ENCODE measurements at places on chromosomes 6 and 20.

GRCh38 chr6:151370509-151371078, 20.8 kb downstream of the ZBTB2 start:
- no peak for DNase-seq

DNA sequence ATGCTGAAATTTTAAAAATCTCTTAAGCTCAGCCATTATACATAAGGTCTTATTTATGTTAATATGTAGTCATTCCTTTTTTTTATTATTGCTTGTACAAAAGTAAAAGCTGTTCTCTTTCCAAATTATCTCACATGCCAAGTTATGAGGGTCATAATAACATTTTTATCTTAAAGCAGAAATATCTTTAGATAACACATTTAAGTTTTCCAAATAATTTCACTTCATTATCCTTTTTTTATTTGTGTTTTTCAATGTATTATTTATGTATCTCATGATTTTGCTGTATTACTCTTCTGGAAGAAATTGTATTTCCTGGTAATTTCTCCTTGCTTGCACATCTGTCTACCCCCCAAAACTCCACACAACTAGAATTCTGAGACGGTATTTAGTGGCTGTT, 461.1 kb upstream of the SOX4 start:
- DNase-seq, result no peak

DNA sequence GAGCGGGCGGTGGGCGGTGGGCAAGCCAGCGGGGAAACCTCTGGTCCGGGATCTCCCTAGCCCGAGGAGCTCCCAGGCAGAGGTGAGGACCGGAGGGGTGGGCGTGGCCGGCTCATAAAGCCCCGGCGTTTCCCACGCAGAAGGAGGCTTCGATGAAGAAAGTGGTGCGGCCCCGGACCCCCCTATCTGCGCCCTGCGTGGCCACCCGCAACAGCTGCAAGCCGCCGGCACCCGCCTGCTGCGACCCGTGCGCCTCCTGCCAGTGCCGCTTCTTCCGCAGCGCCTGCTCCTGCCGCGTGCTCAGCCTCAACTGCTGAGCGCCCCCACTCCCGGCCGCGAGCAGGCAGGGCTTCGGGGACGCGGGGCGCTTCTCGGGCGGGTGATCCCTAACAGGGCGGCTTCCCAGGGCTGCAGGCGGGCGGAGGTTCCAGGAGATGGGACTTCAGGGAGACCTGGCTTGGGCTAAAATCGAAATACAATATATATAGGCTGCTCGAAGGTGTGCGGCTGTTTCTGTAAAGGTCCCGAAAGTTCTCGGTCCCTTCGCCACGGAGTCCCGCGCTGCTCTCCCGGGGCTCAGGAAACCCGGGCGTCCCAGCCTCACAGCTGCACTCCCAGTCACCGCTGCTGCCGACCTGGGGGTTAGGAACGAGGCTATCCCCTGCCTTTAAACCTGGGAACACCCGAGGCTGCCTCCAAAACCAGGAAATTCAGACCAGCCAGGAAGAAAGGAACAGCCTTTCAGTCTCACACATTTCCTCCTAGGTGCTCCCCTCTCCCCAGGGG, 27.8 kb downstream of the ASIP start:
- DNase-seq, result no peak

DNA sequence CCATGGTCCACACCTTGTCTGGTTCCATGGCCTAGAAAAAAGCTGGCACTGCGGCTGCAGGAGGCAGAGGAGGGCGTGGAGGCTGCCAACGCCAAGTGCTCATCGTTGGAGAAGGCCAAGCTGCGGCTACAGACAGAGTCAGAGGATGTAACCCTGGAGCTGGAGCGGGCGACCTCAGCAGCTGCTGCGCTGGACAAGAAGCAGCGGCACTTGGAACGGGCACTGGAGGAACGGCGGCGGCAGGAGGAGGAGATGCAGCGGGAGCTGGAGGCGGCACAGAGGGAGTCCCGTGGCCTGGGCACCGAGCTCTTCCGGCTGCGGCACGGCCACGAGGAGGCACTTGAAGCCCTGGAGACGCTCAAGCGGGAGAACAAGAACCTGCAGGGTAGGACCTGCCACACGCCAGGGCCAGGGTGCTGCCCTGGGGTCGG, 43.4 kb downstream of the MYH7B start:
- DNase-seq, result no peak

- DNase-seq, result no peak
Measured at GRCh38 chr6:11043961-11044711, at the start of gene ELOVL2. ELOVL2 (minus strand) TSS chr6:11044305; CDS start chr6:11044230, 75 bp downstream.

GRCh38 chr6:73231986-73232391, 6.7 kb upstream of the KHDC1L start:
- no peak for DNase-seq

DNA sequence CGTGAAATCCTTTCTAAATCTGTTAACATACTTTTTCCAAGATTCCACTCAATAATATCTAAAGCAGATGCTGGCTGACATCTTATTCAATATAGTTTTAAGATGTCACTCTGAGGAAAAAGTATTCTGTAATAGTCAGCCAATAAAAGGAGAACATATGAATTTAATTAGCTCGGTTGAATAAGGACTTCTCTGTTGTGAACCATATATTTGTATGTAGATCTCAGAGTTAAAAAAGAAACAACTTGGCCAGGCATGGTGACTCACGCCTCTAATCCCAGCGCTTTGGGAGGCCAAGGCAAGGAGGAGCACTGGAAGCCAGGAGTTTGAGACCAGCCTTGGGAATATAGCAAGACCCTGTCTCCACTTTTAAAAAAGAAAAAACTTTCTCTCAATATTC, 7.4 kb upstream of the CD24 start:
- DNase-seq, result no peak

Data from T-helper 1 cell (primary cell).